ENCODE measurements at places on chromosomes 3 and 15. TPM values are rescaled to one million over a fixed set of nuclear protein-coding genes. Genes with fewer than 3 reads are reported as not detected.

Gene C3orf22
- not detected for total RNA-seq

Gene GNAT1
- not detected for total RNA-seq

Gene ERICH6
- total RNA-seq = not detected

Gene MASP1
- not detected for total RNA-seq

Gene CLEC3B
- total RNA-seq = not detected

All from activated CD4-positive, alpha-beta memory T cell treated with anti-CD3 and anti-CD28 coated beads for 36 hours (primary cell).